ENCODE measurements at places on chromosomes 6 and 20.

- DNase-seq: no peak
These were observed 132.8 kb upstream of the AGPAT4 start for GRCh38 chr6:161406646-161407045.

GRCh38 chr20:13784893-13785715, at the start of the genes ESF1 and NDUFAF5:
Gene ESF1 (minus strand): TSS chr20:13784919. CDS start chr20:13783140, 1,779 bp downstream.
Gene NDUFAF5 (plus strand): TSS chr20:13785028. CDS start chr20:13785069, 41 bp downstream.
- DNase-seq: peak; percentile 84

- DNase-seq: no peak
These were observed 104.9 kb downstream of the OGFRL1 start for GRCh38 chr6:71393471-71393870.

DNA sequence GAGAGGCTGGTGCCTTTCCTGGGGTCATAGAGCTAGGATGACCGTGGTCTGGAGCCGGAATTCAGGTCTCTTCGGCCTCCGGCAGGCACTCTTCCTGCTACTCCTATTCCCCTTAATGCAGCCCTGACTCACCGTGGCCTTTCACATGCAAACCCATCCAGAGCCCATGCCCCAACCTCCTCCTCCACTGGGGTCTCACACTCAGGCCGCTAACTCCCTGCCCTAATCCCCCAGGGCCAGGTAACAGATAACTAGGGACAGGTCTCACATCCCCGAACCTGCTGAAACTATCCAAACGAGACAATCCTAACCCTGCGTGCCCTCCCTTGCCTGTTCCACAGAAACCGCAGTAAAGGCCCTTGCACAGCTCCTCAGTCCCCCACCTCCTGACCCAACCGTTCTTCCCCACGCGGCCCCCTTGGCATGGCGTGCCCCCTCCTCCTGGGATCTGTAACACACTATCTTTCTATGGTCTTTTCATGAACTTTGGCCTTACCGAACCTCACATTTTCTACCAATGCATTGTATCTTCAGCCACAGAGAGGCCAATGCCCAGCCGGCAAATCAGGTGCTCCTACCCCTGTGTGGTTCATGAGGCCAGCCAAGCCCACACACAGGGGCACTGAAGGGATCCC, 245.4 kb upstream of the EXOC2 start:
- DNase-seq: no peak

Measured in activated naive CD4-positive, alpha-beta T cell (primary cell).